Smooth muscle cell of the umbilical artery (primary cell): ENCODE measurements at places on chromosomes 11 and 22. TPM values are rescaled to one million over a fixed set of nuclear protein-coding genes. Genes with fewer than 3 reads are reported as not detected.

Gene LZTR1
- 54.3 and 67.1 TPM in 2 replicates for total RNA-seq

Gene MYEOV
- 2.9 TPM in 1 of 2 replicates, not detected in the other for total RNA-seq

Gene CYB5R2
- total RNA-seq: 3.7 and 6.8 TPM in 2 replicates

Gene ANO1
- not detected in 2 replicates for total RNA-seq

Gene TSSK2
- not detected in 2 replicates for total RNA-seq

Gene TBCEL
- total RNA-seq: 23.0 and 31.8 TPM in 2 replicates
